Posterior vena cava (tissue), 2 donors: ENCODE measurements at places on chromosomes 12 and 14. TPM values are rescaled to one million over a fixed set of nuclear protein-coding genes. Genes with fewer than 3 reads are reported as not detected.

DNA sequence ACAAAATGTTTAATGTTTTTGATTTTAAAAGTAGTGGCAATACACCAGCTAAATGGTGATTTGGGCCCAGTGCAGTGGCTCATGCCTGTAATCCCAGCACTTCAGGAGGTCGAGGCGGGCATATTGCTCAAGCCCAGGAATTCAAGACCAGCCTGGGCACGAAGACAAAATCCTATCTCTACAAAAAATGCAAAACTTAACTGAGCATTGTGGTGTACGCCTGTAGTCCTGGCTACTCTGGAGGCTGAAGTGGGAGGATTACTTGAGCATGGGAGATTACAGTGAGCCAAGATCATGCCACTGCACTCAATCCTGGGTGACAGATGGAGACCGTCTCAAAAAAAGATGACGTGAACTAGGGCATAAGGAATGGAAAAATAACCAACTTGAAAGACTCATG, 4.7 kb downstream of the RPL36AL start:
- DNase-seq: no peak

DNA sequence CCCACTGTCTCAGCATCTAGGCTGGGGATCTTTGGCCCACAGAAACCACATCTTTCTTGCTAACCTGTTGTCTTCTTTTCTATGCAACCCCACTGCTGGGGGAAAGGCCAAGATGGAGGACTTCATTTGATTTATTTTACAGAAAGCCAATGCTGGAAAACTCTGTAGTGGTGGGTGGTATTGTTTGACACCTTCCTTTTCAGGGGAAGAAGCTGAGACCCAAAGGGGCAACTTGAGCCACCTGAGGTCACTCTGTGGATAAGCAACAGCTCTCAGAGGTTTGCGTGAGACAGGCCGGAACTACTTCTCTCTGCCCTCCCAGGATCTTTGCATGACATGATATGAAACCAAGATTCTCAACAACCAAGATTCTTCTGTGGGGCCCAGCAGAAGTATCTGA, 645.2 kb downstream of the VRK1 start:
- no peak for DNase-seq

Gene TUNAR
- total RNA-seq: not detected

- no peak for DNase-seq
These were observed 954 bp upstream of the CALCOCO1 start for GRCh38 chr12:53728206-53728605.

- no peak for DNase-seq
These were observed 159.6 kb upstream of the C14orf180 start for GRCh38 chr14:104419865-104420505.

- no peak for DNase-seq
These were observed 15.7 kb downstream of the PTGER2 start for GRCh38 chr14:52329678-52330369.
